ENCODE measurements at places on chromosomes 12 and 14.

DNA sequence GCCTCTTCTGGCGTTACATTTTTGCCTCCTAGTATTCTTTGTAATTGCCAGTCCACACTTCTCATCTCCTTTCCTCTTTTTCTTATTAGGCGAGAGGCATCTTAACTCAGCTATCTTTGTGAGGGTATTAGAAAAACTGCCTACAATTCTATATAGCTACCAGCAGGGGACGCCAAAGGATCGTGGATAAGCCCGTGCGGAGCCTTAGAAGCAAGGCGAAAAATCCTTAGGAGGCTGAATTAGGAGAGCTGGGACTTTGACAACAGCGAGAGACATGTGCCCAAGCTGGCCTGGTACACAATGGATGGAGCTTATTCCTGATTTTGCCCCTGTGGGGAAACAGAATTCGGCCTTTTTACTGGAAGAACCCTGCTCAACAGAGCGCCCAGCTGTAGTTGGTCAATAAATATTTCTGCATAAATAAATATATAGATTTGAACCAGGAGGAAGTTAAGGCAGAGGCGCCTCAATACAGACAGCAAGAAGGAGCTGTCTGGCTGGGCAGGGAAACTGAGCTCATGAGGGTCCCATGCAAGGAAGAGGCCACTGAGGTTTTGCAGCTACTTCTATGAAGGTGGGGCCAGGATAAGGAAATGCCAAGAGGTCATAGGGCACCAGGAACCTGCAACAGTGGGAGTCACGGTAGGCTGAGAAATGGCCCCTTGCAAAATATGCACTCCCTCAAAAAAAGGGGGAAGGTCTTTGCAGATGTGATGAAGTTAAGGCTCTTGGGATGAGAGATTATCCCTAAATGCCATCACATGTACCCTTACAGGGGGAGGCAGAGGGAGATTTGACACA lies 14.6 kb upstream of the RBM19 start:
- no peak for DNase-seq

DNA sequence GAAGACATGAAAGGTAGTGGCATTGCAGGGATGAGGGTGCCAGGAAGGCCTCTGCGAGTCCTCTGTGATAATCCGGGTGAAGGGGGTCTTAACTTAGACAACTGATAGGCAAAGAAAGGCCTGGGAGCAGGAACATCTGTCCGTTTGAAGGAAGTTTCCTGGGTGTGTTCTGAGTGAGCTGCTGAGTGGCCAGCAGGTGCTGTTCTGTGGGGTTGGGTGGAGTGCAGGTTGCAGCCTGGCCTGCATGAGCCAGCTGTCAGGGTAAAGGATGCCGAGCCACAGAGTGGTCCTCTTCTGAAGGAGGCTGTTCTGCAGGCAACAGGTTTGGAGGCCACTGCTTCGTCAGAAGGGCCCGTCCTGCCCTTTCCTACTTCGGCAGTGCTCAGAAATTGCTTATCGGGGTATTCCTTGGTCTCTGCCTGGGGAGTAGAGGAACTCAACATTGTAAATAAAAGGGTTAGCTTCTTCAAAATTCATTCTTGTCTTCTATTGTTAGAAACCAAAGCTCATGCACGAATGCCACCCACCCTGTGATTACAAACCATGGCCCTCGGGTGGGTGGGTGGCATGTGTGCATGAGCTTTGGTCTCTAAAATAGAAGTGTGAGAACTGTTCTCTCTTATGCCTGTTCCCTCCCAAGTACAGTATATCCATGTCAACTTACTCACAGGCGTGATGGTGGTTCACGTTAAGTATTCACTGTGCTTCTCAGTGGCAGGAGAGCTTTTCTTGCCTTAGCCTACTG lies 118.9 kb downstream of the CHST11 start:
- DNase-seq = no peak

DNA sequence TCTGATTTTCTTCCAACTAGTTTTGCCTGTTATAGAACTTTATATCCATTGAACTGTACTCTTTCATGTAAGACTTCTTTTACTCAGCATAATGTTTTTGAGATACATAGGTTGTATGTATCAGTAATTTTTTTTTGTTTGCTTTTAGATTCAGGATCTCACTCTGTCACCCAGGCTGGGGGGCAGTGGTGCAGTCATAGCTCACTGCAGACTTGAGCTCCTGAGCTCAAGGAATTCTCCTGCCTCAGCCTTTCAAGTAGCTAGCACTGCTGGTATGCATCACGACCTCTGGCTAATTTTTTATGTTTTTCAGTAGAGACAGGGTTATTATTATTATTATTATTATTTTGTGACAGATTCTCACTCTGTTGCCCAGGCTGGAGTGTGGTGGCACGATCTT lies 65.0 kb upstream of the DDHD1 start:
- no peak for DNase-seq

DNA sequence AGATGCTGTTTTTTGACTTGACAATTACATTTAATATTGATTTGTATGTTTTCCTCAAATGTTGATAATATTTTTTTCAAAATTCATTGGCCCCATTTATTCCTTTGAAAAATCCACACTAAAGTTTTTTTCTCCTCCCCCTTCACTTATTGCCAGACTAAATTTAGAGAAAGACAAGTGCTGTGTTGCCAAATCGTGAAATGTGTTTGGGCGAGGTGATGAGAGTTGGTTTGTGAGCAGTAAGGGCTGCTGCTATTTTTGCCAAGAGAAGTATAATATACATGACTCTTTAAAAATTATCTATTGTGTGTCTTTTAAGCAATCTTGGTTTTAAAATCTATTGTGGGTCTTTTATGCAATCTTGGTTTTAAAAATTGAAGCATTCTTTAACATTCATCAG lies 188.9 kb downstream of the PPFIA2 start:
- no peak for DNase-seq

GRCh38 chr12:42652048-42652447 lies 62.5 kb upstream of the PRICKLE1 start:
- no peak for DNase-seq

- DNase-seq = no peak
Observed at GRCh38 chr12:72268386-72268785, 3.8 kb upstream of the TRHDE start.

- no peak for DNase-seq
Observed at GRCh38 chr12:24895612-24896011, 53.3 kb downstream of the BCAT1 start.

- no peak for DNase-seq
Observed at GRCh38 chr14:51602310-51602709, 49.4 kb upstream of the FRMD6 start.

Measured in activated CD4-positive, alpha-beta T cell treated with anti-CD3 and anti-CD28 coated beads for 24 hours (primary cell).